ENCODE measurements at places on chromosomes 2 and 18.

DNA sequence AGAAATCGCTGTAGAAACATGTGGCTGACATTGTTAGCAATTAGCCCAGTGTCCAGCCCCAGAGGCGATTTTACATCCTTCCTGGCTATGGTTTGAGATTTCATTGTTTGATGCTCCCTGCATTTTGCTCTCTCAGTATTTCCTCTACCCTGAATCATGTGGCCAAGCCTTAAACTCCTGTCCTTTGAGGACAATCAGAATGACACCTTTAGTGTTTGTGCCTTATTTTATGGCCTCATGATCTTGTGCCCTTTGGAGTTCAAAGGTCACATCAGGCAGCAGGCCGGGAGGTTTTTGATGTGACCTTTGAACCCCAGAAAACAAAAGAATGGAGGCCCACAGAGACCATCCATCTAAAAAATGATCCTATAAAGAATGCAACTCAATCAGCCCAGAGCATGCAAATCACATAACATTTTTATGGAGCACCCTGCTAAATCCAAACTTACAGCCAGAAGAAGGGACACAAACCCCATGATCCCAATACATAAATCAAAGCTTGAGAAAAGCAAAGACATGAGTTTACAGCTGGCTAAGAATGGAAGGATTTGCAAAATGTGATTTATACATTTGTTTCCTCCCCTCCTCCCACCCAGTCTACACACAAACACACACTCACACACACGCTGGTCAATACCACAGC, 52.5 kb downstream of the FECH start:
- no peak for DNase-seq
- no peak overlapping the region for H3K27ac ChIP-seq
- H3K36me3 ChIP-seq = no peaks in the 10 kb centered on the region

- DNase-seq = no peak
- H3K27me3 ChIP-seq = no peaks in the 10 kb centered on the region
- no peaks in the 10 kb centered on the region for H3K4me1 ChIP-seq
- H3K36me3 ChIP-seq = no peaks in the 10 kb centered on the region
- H3K4me3 ChIP-seq = no peak overlapping the region
- peak overlapping the region; percentile 60 for H3K27ac ChIP-seq
Observed at GRCh38 chr18:77061946-77062517, 70.6 kb downstream of the MBP start.

DNA sequence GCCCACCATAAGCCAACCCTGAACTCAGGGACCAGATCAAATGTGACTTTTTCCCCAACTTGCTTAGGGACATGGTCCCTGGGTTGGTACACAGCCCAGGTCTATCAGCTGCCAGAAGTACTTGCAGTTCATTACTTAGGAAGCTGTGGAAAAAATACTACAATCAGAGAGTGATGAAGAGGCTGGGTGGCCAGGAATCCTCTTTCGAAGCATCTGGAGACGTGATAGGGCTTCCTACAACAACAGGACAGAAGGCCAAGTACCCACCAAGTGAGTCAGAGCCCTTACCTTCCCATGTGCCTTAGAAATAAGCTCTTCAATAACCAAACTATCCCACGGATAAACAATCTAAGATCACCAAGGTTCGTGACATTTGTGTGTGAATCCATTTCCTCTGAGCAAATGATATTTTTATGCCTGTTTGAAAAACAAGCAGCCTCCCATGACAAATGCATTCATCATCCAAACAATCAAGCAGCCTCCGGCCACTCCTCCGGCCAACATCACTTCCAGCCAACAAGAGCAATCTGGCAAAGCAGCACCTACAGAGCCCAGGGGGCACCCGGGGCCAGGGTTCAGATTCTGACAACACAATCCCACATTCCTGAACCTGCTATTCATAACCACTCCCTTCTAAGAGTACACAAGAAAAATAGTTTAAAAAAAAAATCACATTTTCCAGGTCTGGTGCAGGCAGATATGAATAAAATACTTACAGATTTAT, 26.4 kb downstream of the TBC1D8 start:
- peaks cover 7% of the 10 kb centered on the region for H3K4me1 ChIP-seq
- no peaks in the 10 kb centered on the region for H3K36me3 ChIP-seq
- peak overlapping the region; percentile 85 for H3K27ac ChIP-seq
- H3K27me3 ChIP-seq = no peaks in the 10 kb centered on the region
- no peak overlapping the region for H3K4me3 ChIP-seq

- no peak for DNase-seq
- no peaks in the 10 kb centered on the region for H3K27me3 ChIP-seq
- H3K4me1 ChIP-seq = no peaks in the 10 kb centered on the region
- H3K4me3 ChIP-seq = no peak overlapping the region
Observed at GRCh38 chr2:127175751-127176354, 44.2 kb downstream of the CYP27C1 start.

DNA sequence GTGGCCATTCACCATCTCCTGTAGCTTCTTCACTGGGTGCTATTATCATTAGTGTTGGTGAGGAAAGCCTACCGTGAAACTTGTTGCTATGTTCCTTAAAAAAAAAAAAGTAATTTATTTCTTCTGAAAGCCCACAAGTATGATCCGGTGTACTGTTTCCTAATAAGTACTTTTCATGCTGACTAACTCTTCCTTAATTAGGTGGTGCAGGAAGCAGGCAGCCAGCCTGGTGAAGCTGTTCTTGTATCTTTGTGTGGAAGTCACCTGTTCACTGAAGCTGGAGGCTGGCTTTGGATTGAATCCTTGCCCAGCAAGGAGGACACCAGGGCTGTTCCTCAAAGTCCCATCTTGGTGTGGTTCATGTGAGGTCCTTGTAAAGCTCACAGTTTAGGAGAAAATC, 321.7 kb upstream of the THSD7B start:
- DNase-seq = no peak
- no peaks in the 10 kb centered on the region for H3K36me3 ChIP-seq
- H3K4me3 ChIP-seq = no peak overlapping the region
- no peaks in the 10 kb centered on the region for H3K4me1 ChIP-seq

DNA sequence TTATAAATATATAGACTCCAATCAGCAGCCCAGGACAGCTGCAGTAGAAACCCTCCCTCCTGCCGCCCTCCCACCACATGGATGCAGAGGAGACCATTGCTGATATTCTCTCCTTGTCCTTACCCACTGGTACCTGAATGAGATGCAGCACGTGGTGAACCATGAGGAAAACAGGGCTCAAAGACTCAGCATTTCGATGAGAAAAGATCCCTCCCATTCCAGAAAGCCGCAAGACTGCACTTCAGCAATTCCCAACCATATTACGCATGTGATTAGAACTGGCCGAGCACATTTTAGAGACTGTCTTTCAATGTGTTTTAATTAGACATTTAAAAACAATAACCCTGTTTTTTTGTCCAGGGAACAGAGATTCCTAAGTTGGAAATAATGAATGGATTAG, 125.5 kb downstream of the NRP2 start:
- no peak overlapping the region for H3K4me3 ChIP-seq
- no peaks in the 10 kb centered on the region for H3K36me3 ChIP-seq
- no peak for DNase-seq
- H3K27me3 ChIP-seq = no peaks in the 10 kb centered on the region
- no peaks in the 10 kb centered on the region for H3K4me1 ChIP-seq

GRCh38 chr2:173199294-173199693, 123.6 kb downstream of the MAP3K20 start:
- H3K4me3 ChIP-seq = no peak overlapping the region
- no peaks in the 10 kb centered on the region for H3K36me3 ChIP-seq
- H3K27me3 ChIP-seq = no peaks in the 10 kb centered on the region
- no peaks in the 10 kb centered on the region for H3K4me1 ChIP-seq
- H3K27ac ChIP-seq = no peak overlapping the region
